T-cell (primary cell): ENCODE measurements at places on chromosomes 5 and 9.

- no peaks in the 10 kb centered on the region for H3K27me3 ChIP-seq
- H3K27ac ChIP-seq: no peak overlapping the region
- peaks cover 12% of the 10 kb centered on the region for H3K36me3 ChIP-seq
- no peak for DNase-seq
- no peak overlapping the region for H3K4me3 ChIP-seq
Measured at GRCh38 chr9:116703634-116704033, 16.5 kb downstream of the TRIM32 start.

- no peaks in the 10 kb centered on the region for H3K27me3 ChIP-seq
- H3K4me3 ChIP-seq: no peak overlapping the region
- no peaks in the 10 kb centered on the region for H3K4me1 ChIP-seq
- DNase-seq: no peak
- H3K36me3 ChIP-seq: no peaks in the 10 kb centered on the region
- no peak overlapping the region for H3K27ac ChIP-seq
Measured at GRCh38 chr9:108776920-108777639, 78.7 kb downstream of the ACTL7B start.

DNA sequence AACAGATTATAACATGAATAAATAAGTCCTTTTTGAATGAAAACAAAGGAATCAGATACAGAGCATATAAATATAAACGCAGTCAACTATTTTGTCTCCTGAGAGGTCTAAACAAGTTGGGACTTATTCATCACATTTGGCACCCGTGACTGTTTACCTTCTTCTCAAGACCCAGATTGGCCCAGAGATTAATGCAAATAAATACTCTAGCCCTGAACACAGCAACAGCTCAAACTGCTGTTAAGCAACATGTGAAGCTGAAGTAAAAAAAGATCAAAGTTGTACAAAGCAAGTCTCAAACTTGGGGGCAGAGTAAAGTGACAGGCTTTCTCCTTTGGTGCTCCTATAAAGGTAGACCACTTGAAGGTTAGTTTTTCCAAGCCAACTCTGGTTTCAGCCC is 95.0 kb upstream of the NR5A1 start:
- H3K36me3 ChIP-seq: no peaks in the 10 kb centered on the region
- no peak for DNase-seq
- H3K27me3 ChIP-seq: no peaks in the 10 kb centered on the region
- H3K4me3 ChIP-seq: no peak overlapping the region
- H3K4me1 ChIP-seq: no peaks in the 10 kb centered on the region

DNA sequence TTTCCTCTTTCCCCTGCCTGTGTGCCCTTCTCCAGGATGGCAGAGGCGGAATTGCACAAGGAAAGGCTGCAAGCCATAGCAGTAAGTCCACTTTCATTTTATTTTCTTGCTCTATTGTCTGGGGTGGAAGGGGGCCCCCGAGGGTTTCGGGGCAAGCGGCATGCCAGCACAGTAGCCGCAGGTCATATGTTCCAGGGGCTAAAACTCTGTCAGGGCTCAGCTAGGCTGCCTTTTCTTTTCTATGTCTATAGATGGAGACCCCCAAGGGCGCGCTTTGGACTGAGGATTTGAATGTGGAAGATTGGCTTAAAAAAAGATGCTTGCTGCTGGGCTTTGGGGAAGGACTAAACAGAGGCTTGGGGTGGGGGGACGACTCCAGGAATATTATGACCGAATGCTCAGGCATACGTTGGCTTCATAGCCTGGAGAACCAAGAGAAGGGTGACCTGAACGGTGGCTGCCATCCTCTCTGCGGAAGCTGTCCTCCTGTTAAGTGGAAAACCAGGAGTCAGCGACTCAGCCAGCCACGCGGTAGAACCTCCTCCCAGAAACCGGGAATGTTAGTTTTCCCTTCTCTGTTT is 545 bp downstream of the PALM2AKAP2 start:
- H3K27me3 ChIP-seq: peaks cover 7% of the 10 kb centered on the region
- no peak overlapping the region for H3K27ac ChIP-seq
- no peaks in the 10 kb centered on the region for H3K36me3 ChIP-seq
- H3K4me1 ChIP-seq: no peaks in the 10 kb centered on the region
- no peak overlapping the region for H3K4me3 ChIP-seq

GRCh38 chr9:18360005-18360404 is 113.9 kb upstream of the ADAMTSL1 start:
- no peaks in the 10 kb centered on the region for H3K4me1 ChIP-seq
- no peaks in the 10 kb centered on the region for H3K36me3 ChIP-seq
- H3K27me3 ChIP-seq: no peaks in the 10 kb centered on the region
- no peak overlapping the region for H3K4me3 ChIP-seq
- H3K27ac ChIP-seq: no peak overlapping the region
- DNase-seq: no peak

- H3K27me3 ChIP-seq: no peaks in the 10 kb centered on the region
- DNase-seq: no peak
- H3K4me3 ChIP-seq: no peak overlapping the region
- H3K36me3 ChIP-seq: no peaks in the 10 kb centered on the region
- H3K27ac ChIP-seq: no peak overlapping the region
- H3K4me1 ChIP-seq: no peaks in the 10 kb centered on the region
Measured at GRCh38 chr9:21685502-21685901, 116.9 kb upstream of the MTAP start.

GRCh38 chr5:10586008-10586407 is 22.1 kb downstream of the ANKRD33B start:
- H3K27me3 ChIP-seq: peaks cover 13% of the 10 kb centered on the region
- no peak overlapping the region for H3K27ac ChIP-seq
- H3K4me1 ChIP-seq: no peaks in the 10 kb centered on the region
- H3K4me3 ChIP-seq: no peak overlapping the region
- H3K36me3 ChIP-seq: no peaks in the 10 kb centered on the region

- no peak overlapping the region for H3K27ac ChIP-seq
- H3K4me1 ChIP-seq: no peaks in the 10 kb centered on the region
- no peaks in the 10 kb centered on the region for H3K27me3 ChIP-seq
- H3K36me3 ChIP-seq: no peaks in the 10 kb centered on the region
Measured at GRCh38 chr5:123868267-123868666, 356.3 kb downstream of the CSNK1G3 start.

DNA sequence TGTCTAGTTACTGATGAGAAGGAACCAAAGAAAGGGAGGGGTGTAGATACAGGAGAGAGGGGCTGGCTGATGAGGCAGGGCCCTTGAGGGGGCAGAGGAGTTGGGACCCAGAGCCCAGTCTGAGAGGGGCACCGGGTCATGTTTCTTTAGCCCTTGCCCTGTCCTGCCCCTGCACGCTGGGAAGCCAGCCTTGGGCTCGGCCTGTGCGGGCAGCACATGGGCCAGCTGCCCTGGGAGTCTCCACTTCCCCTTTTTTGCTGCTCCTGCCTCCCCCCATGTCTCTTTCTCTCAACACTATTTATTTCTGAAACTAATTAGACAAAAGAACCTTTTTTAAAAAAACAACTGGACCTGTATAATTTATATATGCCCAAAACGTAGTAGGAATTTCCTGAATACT is 20.5 kb downstream of the MVB12B start:
- H3K4me3 ChIP-seq: no peak overlapping the region
- DNase-seq: no peak
- H3K27ac ChIP-seq: no peak overlapping the region

DNA sequence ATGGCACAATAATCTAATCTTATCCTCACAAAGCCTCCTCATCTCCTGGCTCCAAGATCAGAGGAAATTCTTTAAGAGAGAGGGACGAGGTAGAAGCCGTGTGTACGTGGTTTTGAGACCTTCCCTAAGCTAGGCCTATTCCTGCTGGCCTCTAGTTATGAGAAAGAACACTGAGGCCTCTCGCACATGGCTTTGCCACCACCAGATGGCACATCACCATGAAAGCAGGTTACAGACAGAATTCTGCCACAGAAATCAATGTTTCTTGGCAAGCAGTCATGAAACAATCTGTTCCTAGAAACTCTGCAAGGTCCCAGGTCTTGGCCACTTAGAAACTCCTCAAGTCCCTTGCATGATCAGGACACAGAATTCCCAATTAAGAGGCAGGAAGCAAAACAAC is 268.2 kb upstream of the TAS2R1 start:
- no peaks in the 10 kb centered on the region for H3K36me3 ChIP-seq
- no peak overlapping the region for H3K27ac ChIP-seq
- H3K4me1 ChIP-seq: no peaks in the 10 kb centered on the region
- H3K4me3 ChIP-seq: no peak overlapping the region
